ENCODE measurements at places on chromosomes 6 and 20. TPM values are rescaled to one million over a fixed set of nuclear protein-coding genes. Genes with fewer than 3 reads are reported as not detected.

GPR63 gene
- 1.6 TPM for total RNA-seq

EZR gene
- 69.4 TPM for total RNA-seq

KIAA1755 gene
- total RNA-seq, result not detected

MUCL3 gene
- total RNA-seq, result not detected

SOD2 gene
- 108 TPM for total RNA-seq

OR2H1 gene
- total RNA-seq, result not detected

TINAG gene
- total RNA-seq, result not detected

MACROD2 gene
- total RNA-seq, result 3.3 TPM

SLC22A2 gene
- total RNA-seq, result not detected

CRYBG1 gene
- 0.05 TPM for total RNA-seq

SLC13A3 gene
- 4.1 TPM for total RNA-seq

CRNKL1 gene
- total RNA-seq, result 73.7 TPM

VSX1 gene
- total RNA-seq, result not detected

WFDC6 gene
- not detected for total RNA-seq

CPXM1 gene
- 0.98 TPM for total RNA-seq

OOEP gene
- total RNA-seq, result not detected

MYCT1 gene
- 0.11 TPM for total RNA-seq

MRPS18A gene
- total RNA-seq, result 80.8 TPM

FAM8A1 gene
- total RNA-seq, result 26.2 TPM

All from SK-MEL-5 (cell line).